SK-N-SH treated with all-trans-retinoic acid at 6 μM for 48 hours (cell line): ENCODE measurements at places on chromosomes 1 and 21.

GRCh38 chr1:241074507-241074906 lies 282.5 kb downstream of the RGS7 start:
- ATAC-seq: no peak

DNA sequence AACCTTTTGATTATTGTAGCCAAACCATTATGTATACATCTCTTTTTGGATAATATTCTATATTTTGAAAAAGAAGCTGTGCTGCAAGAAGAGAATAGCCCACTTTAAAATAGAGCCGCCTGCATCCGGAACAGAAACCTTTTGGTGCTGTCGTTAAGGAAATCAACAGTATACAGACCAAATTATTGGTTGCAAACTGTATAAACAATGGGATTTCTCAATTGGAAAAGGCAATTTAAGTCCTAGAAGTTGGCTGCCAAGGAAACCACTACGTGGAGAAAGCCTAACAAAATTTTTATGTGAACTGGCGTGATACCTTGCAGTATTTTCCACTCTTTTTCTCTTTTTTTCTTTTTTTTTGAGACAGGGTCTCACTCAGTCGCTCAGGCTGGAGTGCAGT lies 25.8 kb downstream of the DESI2 start:
- ATAC-seq: no peak

- ATAC-seq: no peak; the same call in 2 of the 3 replicates
These were observed 78.1 kb upstream of the COX20 start for GRCh38 chr1:244757091-244757939.

DNA sequence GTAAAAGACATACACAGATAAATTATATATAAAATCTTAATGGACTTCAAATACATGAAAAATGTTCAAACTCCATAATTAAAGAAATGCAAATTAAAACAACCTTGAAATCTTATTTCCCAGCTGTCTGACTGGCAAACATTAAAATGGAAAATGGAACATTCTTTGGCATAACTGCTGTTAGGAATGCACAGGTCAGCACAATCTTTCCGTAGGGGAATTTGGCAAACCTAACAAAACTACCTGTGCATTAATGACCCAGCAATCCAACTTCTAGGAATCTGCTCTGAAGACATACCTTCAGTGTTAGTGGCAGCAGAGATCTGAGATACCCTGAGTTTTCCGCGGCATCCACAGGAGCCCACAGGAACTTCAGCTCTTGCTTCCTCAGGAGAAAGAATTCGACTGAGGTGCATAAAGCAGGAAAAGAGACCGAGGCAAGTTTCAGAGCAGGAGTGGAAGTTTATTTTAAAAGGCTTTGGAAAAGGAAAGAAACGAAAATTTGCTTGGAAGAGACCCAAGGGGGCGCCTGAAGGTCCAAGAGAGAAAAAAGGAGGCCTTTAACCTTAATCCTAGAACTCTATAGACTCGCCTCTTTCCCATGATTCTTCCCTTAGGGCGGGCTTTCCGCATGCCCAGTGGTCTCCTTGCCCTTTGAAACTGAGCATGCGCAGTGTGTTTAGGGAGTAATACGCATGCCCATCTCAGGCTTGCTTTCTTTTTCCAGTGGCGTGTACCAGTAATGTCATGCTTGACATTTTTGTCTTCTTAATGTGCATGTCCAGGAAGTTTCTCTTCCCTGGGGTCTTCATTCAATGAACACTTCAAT lies 24.8 kb downstream of the LYPD8 start:
- ATAC-seq: peak; percentile 98

DNA sequence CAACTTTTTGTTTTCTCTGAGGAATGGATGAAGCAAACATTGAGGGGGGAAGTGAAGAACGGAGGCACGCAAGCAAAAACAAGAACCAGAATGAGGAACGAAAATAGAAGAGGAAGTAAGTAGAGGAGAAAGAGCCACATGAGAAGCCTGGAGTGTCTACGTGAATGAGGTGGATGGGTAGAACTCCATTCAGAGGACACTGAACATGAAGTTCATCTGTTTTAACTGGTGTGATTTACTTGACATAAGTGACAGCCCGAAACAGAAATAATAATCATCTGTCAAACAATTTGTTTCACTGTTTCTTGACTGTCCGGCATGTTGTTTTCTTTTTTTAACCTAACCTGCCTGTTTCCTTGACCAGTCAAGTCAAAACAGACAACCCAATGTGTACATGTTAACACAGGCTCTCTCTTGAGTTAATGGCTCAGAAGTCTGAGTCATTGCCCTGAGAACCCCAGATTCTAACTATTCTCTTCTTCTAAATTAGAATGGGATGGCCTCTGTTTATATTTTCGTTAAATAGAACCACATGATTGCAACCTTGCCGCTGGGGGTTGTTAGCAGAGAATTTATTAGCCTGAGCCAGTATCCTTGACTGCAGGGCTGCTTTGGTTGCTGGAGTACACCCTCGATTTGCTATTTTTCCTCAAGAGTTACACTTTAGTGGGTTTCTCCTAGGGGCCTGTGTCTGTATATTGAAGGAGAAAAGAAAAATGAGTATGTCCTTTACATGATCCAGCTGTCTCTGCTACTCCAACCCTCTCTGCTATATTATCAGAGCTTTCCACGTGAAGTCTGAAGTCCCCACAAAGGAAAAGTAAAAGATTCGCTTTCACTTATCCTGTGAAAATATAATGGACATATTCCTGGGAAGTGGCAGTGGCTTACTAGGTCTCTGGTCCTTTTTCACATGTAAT lies 151.7 kb downstream of the ZC3H11B start:
- peak; percentile 83 for ATAC-seq

- ATAC-seq: peak; percentile 4
These were observed 783 bp upstream of the AGL start for GRCh38 chr1:99849413-99849743.

DNA sequence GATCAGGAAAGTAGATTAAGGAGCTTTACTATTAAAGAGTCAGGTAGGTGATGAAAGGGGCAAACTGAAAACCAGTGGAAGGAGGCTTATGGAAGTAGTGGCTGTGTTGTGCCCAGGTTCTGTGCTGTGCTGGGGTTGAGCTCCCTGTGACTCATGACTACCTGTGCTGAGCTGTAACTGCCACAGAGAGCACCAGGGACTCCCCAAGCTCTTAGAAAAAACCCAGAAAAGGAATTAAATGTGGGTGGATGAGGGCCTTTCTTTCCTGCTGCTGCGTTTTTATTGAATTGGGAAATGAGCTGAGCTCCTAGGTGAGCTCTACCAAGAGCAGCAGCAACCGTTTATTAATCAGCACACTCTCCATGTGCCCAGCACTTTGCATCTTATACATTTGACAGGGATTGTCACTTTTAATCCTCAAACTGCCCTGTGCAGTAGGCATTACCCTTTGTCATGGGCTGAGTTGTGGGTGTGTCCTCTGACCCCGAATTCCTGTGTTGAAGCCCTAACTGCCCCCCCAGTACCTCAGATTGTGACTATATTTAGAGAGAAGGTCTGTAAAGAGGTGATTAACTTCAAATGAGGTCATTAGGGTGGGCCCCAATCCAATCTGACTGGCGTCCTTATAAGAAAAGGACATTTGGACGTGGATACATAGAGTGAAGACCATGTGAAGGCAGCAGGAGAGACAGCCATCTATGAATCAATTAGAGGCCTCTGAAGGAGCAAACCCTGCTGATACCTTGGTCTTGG lies 65.4 kb downstream of the AK4 start:
- no peak for ATAC-seq
